ENCODE measurements at places on chromosomes 3 and 15. TPM values are rescaled to one million over a fixed set of nuclear protein-coding genes. Genes with fewer than 3 reads are reported as not detected.

The TUSC7 gene
- total RNA-seq: not detected

DNA sequence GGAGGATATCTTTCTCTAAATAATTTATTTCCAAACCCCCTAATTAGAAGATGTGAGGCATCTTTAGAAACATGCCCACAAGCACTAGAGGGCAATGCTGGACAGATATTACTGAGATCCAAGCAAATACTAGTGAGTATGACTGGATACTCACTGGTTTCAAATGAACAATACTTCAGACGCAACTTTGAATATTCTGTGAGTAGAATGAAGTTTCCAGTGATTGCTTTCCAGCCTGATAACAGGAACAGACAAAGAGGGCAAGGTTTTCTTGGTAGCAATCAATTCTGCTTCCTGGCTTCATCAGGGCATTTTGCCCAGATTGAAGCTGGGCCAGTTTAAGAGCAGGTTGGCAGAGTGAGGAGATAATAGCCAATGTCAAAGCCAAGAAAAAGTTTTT is 442.6 kb upstream of the PDZRN3 start:
- DNase-seq: no peak

DNA sequence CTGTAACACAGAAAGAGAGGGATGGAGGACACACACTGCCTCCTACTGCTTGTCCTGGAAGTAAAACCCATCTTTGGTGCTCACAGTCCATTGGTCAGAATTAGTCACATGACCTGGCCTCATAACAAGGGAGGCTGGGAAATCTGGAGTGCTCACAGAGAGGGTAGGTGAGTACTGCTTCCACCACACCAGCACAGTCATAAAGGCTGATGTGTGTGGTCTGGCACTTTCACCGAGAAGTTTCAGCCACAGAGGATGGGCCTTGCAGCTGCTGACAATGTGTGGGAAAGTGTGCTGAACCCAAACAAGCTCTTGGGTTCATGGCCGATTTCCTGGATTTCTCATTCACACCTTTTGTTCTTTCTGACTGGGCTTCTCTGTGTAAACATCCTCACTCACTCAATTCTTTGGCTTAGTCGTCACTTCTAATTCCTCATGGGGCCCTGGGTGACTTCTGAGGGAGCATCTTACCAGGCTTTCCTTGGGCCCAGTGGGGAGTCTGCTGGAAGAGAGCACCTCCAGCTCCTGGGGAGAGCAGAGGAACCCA is 100.7 kb downstream of the ASB7 start:
- no peak for DNase-seq

GRCh38 chr3:163362151-163362550 is 1716.1 kb downstream of the SI start:
- DNase-seq: no peak

DNA sequence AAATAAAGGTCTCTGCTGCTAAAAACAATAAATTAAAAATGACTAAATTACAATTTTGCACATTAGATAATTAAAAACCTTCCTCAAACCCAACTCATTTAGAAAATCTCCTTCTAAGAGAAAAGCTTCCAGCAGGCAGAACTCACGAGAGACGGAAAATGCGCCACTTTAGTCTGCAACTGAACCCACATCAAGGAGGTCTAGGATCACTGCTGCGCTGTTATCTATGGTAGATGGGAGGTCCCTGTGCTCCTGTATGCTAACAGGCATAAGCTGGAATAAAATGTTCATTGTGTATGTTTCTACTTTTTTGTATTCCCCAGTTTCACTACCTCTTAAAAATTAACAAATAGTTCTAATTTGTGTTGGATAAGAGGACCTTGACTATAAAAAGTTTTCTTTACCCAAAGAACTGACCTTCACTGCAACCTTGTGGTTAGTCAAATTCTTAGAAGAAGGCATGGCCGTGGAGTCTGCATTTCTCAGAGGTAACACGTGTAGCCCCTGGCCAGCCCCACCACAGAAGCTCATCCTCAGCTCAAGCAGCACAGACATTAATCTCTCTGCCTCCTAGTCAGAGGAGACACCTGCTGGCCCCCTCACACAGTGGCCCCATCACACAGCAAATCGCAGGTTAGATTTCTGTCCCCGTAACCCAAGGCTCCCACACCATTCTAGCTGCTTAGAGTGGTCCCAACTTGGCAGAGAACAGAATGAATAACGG is 22.3 kb downstream of the STIMATE start:
- DNase-seq: no peak

GRCh38 chr3:37897763-37898162 is 36.1 kb downstream of the CTDSPL start:
- no peak for DNase-seq

GRCh38 chr3:101642441-101642840 is 34.5 kb downstream of the ZBTB11 start:
- no peak for DNase-seq

The PEX11A gene
- total RNA-seq: 12.8 TPM

- DNase-seq: no peak
These were observed 52.0 kb downstream of the POLR2M start for GRCh38 chr15:57758560-57758959.

All from PC-9 (cell line).